ENCODE measurements at places on chromosomes 12 and 14.

GRCh38 chr14:36069535-36069900 lies 107.0 kb downstream of the PTCSC3 start:
- DNase-seq: peak; percentile 35

- DNase-seq: peak; percentile 38
Measured at GRCh38 chr12:108337235-108338223, 1.6 kb downstream of the CMKLR1 start.

GRCh38 chr12:50620109-50620977 lies 115.6 kb downstream of the DIP2B start:
- DNase-seq: peak; percentile 90

DNA sequence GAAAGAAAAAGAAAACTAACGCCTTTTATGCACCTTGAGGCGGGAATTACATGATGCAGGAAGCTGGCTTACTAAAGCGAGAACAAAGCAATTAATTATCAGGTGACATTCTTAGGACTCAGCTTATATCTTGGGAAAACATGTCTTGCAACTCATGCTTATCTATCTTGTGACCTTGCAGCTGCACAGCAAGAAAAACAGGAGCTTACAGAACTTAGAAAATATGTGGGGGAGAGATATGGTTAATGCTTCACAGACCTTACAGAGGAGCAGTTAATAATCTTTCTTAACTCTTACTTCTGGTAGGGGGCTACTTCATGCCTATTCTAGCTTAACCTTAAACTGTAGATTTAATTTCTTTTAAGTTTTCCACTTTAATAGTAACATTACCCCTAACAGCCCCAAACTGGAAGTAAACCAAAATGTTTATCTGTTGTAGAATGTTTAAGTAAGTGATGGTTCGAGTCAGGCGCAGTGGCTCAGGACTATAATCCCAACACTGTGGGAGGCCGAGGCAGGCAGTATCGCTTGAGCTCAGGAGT lies 13.2 kb upstream of the OR11G2 start:
- DNase-seq: no peak

DNA sequence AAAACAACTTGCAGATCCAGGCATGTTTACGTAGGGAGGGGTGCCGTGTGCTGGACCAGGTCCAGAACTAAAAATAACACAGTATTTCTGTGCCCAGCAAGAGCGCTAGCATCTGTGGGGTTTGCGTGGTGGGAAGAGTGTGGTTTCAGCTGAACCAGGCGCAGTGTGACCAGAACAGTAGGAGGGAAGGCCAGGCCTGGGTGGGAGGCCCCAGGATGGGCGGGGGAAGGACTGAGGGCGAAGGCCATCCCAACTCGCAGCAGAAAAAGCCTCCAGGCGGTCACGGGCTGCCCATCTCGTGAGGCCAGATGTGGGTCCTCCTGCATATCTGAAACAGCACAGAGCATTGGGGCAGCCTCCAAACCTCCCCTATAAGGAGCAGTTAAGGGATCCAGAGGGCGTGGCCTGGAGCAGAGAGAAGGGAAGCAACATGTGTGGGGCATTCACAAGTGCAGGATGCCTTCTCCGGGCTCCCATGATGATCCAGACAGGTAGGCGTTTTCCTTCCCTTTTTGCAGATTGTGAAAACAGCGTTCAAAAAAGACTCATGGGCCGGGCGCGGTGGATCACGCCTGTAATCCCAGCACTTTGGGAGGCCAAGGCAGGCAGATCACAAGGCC lies 17.8 kb upstream of the CD9 start:
- peak; percentile 91 for DNase-seq

GRCh38 chr12:9648701-9649531 lies 20.6 kb upstream of the CLEC2D start:
- no peak for DNase-seq

GRCh38 chr14:103613517-103613916 lies 15.5 kb upstream of the KLC1 start:
- peak; percentile 49 for DNase-seq

GRCh38 chr14:55241673-55242072 lies 29.5 kb upstream of the FBXO34 start:
- no peak for DNase-seq

GRCh38 chr12:76069339-76069738 lies 15.1 kb downstream of the NAP1L1 start:
- DNase-seq: no peak

DNA sequence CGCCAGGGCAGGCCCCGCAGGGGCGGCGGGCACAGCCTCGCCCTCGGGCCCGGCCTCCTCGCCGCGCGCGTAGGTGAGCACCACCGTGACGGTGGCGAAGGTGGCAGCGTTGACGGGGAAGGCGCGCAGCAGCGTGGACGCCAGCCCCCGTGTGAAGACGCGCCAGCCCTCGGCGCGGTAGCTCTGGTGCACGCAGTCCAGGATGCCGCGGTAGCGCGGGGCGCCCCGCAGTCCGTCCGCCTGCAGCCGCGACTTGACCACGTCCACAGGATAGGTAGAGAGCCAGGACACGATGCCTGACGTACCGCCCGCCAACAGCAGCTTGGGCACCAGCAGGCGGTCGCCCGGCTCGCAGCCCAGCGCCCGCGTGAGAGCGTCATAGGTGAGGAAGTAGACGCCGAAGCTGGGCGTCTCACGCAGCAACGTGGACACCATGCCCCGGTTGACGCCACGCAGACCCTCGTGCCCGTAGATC lies 13.9 kb downstream of the SLC25A29 start:
- DNase-seq: no peak

GRCh38 chr12:109775172-109775881 lies 57.9 kb downstream of the TRPV4 start:
- DNase-seq: peak; percentile 59

- DNase-seq: no peak
Measured at GRCh38 chr14:56202256-56202655, 84.0 kb downstream of the PELI2 start.

- no peak for DNase-seq
Measured at GRCh38 chr12:68176257-68176656, 16.7 kb upstream of the IFNG start.

DNA sequence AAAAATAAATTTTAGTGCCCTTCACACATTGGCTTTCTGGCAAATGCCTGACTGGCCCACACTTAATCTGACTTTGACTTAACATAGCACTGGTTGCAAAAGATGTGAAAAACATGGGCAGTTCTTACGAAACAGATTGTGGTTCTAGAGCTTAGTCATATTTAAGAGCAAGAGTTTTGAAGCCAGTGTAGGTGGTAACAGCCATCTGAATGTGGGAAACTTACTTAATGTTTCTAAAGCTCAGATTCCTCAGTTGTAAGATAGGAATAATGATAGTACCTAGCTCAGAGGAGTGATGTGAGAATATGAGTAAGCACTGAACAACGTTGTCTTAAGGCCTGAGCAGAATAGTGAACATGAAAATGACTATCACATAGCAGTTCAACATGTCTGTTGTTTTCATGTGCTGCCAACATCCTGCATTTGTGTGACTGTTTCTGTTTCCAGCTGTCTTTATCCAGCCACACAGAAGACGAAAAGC lies 262.7 kb downstream of the SYT1 start:
- DNase-seq: peak; percentile 49

- DNase-seq: no peak
Measured at GRCh38 chr12:125137766-125138344, 72.6 kb downstream of the AACS start.

DNA sequence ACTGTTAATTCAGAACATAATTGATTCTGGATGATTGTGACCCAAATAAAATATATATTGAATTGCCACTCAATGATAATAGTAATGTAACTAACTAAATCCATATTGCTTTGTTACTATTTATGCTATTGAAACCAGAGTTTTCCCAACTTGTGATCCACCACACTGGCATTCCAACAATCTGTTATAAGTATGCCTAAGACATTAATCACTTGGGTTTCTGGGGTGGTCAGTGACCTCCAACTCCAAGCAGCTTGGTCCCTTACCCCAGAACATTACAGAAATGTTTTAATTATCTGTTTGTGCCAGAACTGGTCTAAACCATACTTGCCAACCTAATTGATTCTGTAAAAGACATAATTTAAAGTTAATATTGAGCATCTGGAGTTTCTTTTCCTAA lies 14.6 kb downstream of the CAPS2 start:
- peak; percentile 86 for DNase-seq

- no peak for DNase-seq
Measured at GRCh38 chr14:55756557-55756956, 176.6 kb downstream of the KTN1 start.

DNA sequence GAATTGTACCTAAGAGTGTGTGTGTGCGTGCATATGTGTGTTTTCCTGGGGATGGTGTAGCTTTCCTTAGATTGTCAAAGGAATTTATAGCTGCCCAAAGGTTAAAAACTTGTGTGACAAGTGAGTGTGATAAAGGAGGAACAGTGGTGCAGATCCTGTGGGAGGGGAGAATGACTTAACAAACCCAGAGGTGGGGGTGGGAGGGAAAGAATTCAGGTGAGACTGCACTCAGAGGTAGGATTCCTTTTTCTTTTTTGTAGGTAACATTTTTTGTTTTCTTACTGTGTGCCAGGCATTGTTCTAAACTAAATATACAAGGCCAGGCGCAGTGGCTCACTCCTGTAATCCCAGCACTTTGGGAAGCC lies 45.3 kb upstream of the SINHCAF start:
- DNase-seq: no peak

Data from fibroblast of skin of back (primary cell).